ENCODE measurements at places on chromosomes 1 and 21.

GRCh38 chr21:45767071-45768006 is 123.8 kb downstream of the PCBP3 start:
- DNase-seq = peak; percentile 34

DNA sequence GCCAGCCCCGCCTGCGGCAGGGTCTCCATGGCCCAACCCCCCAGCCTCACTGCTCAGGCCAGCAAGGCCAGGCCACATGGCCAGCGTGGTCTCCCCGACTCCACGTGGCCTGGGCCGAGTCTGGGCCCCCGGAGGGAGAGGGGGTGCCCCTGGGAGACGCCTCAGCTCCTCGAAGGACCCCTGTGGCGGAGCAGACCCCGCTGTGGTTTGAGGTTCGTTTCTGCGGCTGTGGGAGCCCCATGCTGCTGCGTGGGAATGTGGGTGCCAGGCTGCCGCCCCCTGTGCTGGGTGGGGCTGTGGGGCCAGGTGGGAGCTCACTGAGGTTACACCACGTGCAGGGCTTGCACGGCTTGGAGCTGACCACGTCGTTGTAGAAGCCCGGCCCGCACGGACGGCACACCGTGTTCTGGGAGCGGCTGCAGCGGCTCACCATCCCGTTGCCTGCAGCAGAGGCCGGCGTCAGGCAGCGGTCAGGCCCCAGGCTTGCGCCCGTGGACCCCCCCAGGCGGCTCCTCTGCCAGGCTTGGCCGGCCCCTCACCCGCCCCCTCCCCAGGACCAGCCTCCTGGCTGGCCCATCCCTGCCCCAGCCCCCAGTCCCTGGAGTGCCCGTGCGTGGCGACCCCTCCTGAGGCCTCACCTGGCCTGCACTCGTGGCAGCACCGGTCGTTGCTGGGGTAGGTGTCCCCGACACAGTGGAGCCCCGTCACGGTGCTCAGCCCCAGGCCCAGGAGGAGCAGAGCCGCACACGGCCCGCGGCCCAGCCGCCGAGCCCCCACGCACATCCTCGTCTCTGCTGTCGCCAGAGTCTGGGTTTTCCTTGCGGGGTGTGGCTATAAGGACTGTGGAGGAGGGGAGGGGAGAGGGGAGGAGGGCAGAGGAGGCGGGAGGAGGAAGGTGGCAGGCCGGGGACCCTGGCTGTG is at the start of gene TNFRSF4:
Gene TNFRSF4 (minus strand): TSS at position 809 of the 921 bp plus-strand sequence. CDS start 26 bp downstream, at position 783.
- no peak for DNase-seq

GRCh38 chr21:42012344-42012743 is 2.2 kb upstream of the ZBTB21 start:
- DNase-seq = no peak

DNA sequence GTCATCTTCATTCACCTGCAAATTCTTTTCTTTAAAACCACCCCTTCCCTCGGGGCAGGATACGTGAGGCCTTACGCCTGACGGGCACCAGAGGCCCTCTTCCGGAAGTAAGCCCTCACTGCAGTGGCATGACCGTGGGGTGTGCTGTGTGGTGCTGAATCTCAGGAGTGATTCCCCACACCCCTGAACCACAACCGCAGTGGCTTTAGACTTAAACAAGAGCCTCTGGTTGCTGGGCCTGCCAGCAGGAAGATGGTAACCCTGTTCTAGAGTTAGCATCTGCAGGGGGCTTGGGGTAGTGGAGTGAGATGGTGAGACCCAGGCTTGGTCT is 12.1 kb downstream of the BSND start:
- no peak for DNase-seq

DNA sequence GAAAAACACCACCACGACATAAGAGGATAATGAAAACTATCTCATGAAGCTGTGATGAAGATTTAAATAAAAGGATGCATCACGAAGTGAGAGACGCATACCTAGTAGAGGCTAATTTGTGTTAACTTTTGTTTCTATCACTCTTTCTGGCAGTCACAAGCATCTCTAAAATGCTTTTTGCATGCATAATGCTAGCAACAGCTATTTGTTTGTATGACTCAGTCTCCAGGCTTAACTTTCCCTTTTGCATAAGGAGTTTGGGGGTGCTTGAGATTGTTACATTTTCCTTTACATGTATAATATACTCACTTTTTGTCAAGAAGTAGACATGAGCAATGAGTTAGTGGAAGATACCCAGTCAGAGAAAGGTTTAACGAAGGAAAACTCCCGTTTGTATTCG is 385.4 kb downstream of the DISC1 start:
- no peak for DNase-seq

GRCh38 chr1:76158126-76158525 is 83.6 kb downstream of the ST6GALNAC3 start:
- DNase-seq = no peak

- peak; percentile 88 for DNase-seq
Observed at GRCh38 chr1:24930260-24931145, at the start of gene RUNX3. Gene RUNX3 (minus strand): TSS chr1:24930276. CDS start chr1:24929868, 408 bp downstream.
